AG20443 (cell line): ENCODE measurements at places on chromosomes 6 and 20.
A peak's percentile ranks its signal among the peaks of the same experiment; 100 is the strongest.

DNA sequence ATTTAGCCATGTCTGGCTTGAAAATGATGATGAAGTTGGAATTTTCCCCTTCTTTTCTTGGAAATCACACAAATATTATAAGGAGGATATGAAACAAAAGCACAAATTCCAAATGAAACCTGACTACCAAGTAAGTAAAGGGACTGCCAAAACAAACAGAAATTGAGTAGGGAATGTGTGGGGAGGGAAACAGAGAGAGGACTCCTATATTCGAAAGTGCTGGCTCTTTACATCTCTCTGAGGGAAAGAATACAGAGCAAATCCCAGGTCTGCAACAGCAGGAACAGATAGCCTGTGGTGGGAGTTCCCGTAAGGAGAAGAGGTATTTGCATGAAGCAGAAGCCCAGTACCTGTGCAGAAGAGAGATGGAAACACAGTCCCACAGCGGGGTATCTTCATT, 583.7 kb downstream of the EPM2A start:
- no peak for DNase-seq

- DNase-seq, result peak; percentile 54
Measured at GRCh38 chr6:118744261-118744941, 93.0 kb upstream of the CEP85L start.

- no peak for DNase-seq
Measured at GRCh38 chr6:3377536-3378397, 79.1 kb downstream of the SLC22A23 start.

- DNase-seq, result no peak
Measured at GRCh38 chr6:43515808-43516207, 918 bp downstream of the YIPF3 start.

DNA sequence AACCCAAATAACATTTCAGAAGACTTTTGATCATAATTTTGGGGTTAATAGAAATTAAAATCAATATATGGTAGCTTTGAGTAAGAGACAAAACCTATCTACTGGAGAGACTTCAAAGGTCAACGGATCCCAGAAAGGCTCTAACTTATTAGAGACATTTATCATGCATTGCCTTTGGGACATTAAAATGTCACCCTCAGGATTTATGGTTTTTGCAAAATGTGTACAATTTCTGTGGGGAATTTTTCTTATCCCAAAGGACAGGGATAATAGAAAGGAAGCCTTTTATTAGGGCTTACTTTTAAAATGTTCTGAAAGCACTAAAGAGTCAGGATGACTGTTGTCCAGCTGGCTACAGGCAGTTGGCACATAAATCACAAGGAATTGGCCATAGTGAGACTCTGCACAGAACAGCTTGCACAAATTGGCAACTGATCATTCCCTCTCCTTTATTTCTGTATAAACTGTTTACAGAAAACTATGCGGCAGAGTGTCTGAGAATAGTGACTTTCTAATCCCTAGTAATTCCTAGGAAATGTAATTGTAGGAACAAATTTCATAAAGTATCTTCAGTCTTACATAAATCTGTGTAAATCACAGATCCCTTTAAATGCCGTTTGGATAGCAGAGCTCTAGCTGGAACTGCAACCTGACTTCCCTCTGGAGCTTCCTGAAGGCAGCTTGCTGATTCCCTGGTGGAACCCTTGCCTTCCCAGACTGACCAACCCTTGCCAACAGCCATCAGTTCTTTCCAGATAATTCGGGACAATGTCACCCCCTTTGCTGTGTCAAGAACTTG, 201.1 kb upstream of the PREP start:
- DNase-seq, result peak; percentile 47

GRCh38 chr6:33996120-33996475, 149.8 kb downstream of the GRM4 start:
- DNase-seq, result no peak

DNA sequence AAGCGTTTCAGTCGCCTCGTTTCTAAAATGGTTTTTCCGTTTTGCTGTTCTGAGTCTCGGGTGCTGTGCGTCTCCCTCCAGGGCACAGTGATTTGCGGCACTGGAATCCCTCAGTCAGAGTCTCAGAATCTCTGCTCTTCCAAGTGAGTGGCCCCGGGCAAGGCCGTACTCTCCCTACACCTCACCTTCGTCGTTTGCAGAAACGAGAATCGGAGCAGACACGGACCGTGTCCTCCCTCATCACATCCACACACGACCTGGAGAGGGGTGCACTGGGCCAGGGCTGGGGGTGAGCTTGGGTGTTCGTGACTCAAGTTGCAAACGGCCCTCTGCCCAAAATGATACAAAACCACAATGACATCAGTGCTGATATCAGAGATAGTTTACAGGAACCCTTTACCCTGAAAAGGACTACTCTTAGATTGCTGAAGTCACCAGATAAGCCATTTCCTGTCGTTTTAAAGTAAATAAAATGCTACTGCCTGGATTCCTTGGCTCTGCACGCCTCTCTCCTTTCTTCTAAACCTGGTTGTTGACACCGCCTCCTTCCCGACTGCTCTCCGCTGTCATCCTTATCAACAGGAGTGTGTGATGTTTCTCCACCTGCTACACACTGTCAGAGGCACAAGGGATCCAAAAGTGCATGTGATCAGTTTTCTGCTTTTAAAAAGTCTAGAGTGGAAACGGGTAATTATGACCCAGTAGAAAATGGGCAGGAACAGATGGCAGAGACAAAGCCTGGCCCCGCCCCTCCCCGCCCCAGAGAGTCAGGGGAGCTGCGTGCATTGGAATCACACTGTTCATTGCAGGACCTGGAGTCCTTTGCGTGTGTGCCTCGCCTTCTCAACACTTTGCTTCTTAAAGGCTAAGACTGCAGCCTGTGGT, 38.4 kb downstream of the KIF25 start:
- peak; percentile 39 for DNase-seq

DNA sequence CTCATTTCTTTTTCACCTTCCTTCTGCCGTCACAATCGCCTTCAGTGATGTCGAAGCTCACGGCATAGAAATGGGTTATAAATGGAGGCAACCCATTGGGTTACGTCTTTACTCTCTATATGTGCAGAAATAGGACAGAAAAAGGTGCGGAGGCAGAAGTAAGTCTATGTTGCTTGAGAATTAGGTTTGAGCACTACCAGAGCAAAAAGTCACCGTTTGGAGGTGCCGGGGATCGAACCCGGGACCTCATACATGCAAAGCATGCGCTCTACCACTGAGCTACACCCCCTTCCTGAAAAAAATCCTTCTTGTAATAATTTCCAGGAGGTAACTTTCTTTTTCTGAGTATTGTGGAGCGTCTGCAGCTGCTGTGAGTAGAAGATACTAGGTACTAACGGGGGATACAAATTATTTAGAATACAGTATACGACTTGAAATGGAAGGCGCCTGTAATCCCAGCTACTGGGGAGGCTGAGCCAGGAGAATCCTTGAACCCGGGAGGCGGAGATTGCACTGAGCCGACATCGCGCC, 134.2 kb downstream of the TRIM27 start:
- peak; percentile 19 for DNase-seq
